ENCODE measurements at places on chromosomes 4 and X. TPM values are rescaled to one million over a fixed set of nuclear protein-coding genes. Genes with fewer than 3 reads are reported as not detected.

DNA sequence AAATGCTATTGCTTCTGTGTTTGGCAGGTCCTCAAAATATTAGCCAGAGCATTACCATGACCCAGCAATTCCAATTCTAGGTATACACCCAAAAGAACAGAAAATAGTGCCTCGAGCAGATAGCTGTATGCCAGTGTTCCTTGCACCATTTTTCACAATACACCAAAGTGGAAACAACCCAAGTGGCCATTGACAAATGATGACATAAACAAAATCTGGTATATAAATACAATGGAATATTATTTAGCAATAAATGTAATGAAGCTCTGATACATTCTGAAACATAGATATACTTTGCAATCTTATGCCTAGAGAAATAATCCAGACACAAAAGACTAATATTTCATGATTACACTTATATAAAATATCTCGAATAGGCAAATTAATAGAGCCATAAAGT lies 451.8 kb upstream of the PCDH7 start:
- DNase-seq = no peak

TMEM47 gene
- total RNA-seq = 2.7 TPM

CHRDL1 gene
- total RNA-seq = 3.3 TPM

ZBED1 gene
- total RNA-seq = 17.4 TPM
